ENCODE measurements at places on chromosomes 6 and 20.

- DNase-seq: no peak
These were observed 165.4 kb upstream of the CITED2 start for GRCh38 chr6:139539852-139540251.

DNA sequence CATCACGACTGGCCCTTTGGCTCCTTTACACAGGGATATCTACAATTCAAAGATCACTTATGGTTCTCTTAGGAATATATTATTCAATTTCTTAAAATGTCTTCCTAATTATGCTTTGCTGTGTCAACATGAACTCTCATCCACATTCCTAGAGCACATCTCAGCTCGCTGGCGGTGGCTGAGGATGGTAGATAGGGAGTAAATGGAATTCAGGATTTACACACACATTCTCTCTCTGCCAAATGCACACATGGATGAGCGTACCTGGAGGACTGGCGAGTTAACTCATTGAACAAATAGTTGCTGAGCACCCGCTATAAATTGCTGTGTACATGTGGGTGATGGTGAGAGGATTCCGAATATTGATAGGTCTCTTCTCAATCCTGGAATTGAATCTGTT is 4.8 kb upstream of the MRPS10 start:
- DNase-seq: no peak

GRCh38 chr20:32678948-32679347 is 5.2 kb upstream of the C20orf203 start:
- DNase-seq: no peak

- no peak for DNase-seq
These were observed 263.7 kb upstream of the ARID1B start for GRCh38 chr6:156513504-156513903.

Data from nephron progenitor cell (in vitro differentiated cells).